ENCODE measurements at places on chromosomes 2 and 18. TPM values are rescaled to one million over a fixed set of nuclear protein-coding genes. Genes with fewer than 3 reads are reported as not detected.

- H3K4me3 ChIP-seq, result no peak overlapping the region
- no peak for DNase-seq
Measured at GRCh38 chr18:62037989-62038778, 145.4 kb upstream of the RNF152 start.

GRCh38 chr2:220937245-220937644, 634.9 kb downstream of the EPHA4 start:
- no peak overlapping the region for H3K27ac ChIP-seq
- no peak overlapping the region for H3K4me3 ChIP-seq
- DNase-seq, result no peak
- H3K27me3 ChIP-seq, result no peaks in the 10 kb centered on the region
- H3K36me3 ChIP-seq, result no peaks in the 10 kb centered on the region
- H3K4me1 ChIP-seq, result peaks cover 9% of the 10 kb centered on the region

DNA sequence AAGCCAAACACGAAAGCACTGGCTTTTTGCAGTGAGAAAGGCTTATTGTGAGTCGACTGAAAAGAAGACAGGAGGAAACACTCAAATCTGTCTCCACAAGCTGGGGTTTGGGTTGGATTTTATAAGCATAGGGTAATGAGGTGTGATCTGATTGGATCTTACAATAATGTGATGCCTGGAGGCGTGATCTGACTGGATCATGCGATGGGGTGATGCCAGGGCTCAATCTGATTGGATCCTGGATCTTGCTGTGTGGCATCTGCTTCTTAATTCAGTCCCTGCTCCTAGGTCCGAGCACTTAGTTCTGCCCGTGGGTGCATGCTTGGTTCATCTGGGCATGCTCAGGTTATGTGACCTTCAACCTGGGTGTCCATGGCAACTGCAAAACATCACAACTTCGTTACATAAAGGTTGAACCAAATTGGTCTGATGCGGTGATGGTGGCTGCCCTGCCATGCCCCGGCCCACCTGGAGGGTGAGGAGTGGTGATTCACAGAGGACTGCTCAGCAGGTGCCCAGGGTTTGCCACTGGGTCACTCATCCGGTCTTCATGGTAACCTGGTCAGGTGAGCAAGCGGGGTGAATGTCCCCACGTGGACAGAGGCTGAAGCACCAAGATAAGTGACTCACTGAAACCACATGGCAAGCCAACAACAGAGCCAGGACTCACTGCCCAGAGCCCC, 111.0 kb downstream of the KCNF1 start:
- no peak overlapping the region for H3K27ac ChIP-seq
- peaks cover 33% of the 10 kb centered on the region for H3K4me1 ChIP-seq
- H3K4me3 ChIP-seq, result no peak overlapping the region
- peak; percentile 20 for DNase-seq
- H3K27me3 ChIP-seq, result peaks cover 8% of the 10 kb centered on the region

DNA sequence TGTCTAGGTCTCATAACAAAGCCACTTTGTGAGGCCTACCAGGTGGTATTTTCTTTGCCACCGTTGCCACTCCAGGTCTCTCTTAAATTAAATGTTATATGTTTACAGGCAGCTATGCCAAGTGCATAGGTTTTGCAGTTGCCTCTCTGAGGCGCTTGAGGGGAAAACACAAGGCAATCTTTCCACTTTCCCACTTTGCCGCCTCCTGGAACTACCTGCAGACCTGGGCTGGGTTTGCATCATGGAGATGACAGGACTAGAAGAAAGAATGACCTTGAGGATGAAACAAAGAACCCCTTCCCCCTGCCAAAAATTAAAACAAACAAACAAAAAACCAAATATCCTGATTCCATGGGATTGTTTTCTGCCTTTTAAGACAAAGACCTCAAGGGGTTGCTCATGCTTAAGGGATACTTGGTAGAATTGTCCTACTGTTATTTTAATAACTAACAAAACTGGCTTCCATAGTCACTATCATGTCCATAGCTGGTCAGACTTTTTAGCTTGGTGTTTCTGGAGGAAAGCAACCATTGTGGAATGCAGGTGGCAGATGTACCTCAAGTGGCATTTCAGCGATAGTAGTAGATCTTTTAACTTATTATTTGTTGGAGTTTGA, 159.9 kb downstream of the PRPF40A start:
- no peak overlapping the region for H3K4me3 ChIP-seq
- no peak for DNase-seq
- H3K4me1 ChIP-seq, result peaks cover 12% of the 10 kb centered on the region
- H3K27me3 ChIP-seq, result no peaks in the 10 kb centered on the region
- H3K36me3 ChIP-seq, result peaks cover 23% of the 10 kb centered on the region

DNA sequence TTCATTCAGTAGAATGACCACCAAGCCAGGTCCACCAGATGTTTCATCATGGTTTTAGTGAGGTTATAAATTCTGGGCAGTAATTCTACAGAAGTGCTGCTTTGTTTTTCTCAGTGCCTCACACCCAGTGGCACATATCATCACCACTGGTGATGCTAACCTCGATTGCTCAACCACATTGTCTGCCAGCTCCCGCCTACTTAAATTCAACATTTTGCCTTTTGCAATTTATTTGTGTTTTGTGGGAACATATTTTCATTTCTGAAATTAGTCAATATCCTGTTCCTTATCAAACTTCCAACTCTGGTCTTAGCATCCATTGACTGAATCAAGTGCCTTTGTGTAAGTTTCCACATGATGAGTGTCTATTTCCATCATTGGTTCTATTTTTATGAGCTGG, 62.3 kb upstream of the TMEM178A start:
- DNase-seq, result no peak
- no peak overlapping the region for H3K4me3 ChIP-seq
- H3K36me3 ChIP-seq, result no peaks in the 10 kb centered on the region
- H3K4me1 ChIP-seq, result peaks cover 9% of the 10 kb centered on the region
- no peak overlapping the region for H3K27ac ChIP-seq

GRCh38 chr2:187586011-187586641, 31.9 kb upstream of the TFPI start:
- no peak for DNase-seq
- H3K4me3 ChIP-seq, result no peak overlapping the region
- H3K27me3 ChIP-seq, result no peaks in the 10 kb centered on the region
- H3K27ac ChIP-seq, result no peak overlapping the region
- peaks cover 9% of the 10 kb centered on the region for H3K4me1 ChIP-seq
- H3K36me3 ChIP-seq, result no peaks in the 10 kb centered on the region

GRCh38 chr2:144341538-144341937, 178.4 kb downstream of the ZEB2 start:
- no peak for DNase-seq
- H3K36me3 ChIP-seq, result no peaks in the 10 kb centered on the region
- peaks cover 8% of the 10 kb centered on the region for H3K27me3 ChIP-seq
- H3K4me3 ChIP-seq, result no peak overlapping the region
- no peaks in the 10 kb centered on the region for H3K4me1 ChIP-seq

GRCh38 chr2:25030702-25031101, 11.2 kb upstream of the EFR3B start:
- no peak overlapping the region for H3K4me3 ChIP-seq
- H3K27me3 ChIP-seq, result peaks cover 11% of the 10 kb centered on the region
- no peak overlapping the region for H3K27ac ChIP-seq
- no peak for DNase-seq
- H3K4me1 ChIP-seq, result peaks cover 10% of the 10 kb centered on the region

GRCh38 chr18:778194-778927, 33.7 kb downstream of the YES1 start:
- peaks cover 5% of the 10 kb centered on the region for H3K36me3 ChIP-seq
- H3K27ac ChIP-seq, result peak overlapping the region; percentile 53
- DNase-seq, result no peak
- no peaks in the 10 kb centered on the region for H3K27me3 ChIP-seq

GRCh38 chr2:236171680-236172254, 3.6 kb upstream of the GBX2 start:
- peak overlapping the region; percentile 61 for H3K4me3 ChIP-seq
- no peak overlapping the region for H3K27ac ChIP-seq
- H3K4me1 ChIP-seq, result peaks cover 30% of the 10 kb centered on the region
- DNase-seq, result no peak
- H3K36me3 ChIP-seq, result no peaks in the 10 kb centered on the region

- H3K27ac ChIP-seq, result no peak overlapping the region
- H3K4me3 ChIP-seq, result no peak overlapping the region
- DNase-seq, result no peak
- H3K27me3 ChIP-seq, result peaks cover 4% of the 10 kb centered on the region
Measured at GRCh38 chr18:30016179-30016578, 1026.4 kb downstream of the DSC3 start.

GRCh38 chr18:12770469-12771219, 67.8 kb downstream of the PSMG2 start:
- no peak overlapping the region for H3K27ac ChIP-seq
- DNase-seq, result no peak
- H3K36me3 ChIP-seq, result no peaks in the 10 kb centered on the region
- peaks cover 6% of the 10 kb centered on the region for H3K4me1 ChIP-seq

- no peak overlapping the region for H3K4me3 ChIP-seq
- H3K4me1 ChIP-seq, result no peaks in the 10 kb centered on the region
- H3K27ac ChIP-seq, result no peak overlapping the region
- no peaks in the 10 kb centered on the region for H3K27me3 ChIP-seq
- H3K36me3 ChIP-seq, result peaks cover 4% of the 10 kb centered on the region
- no peak for DNase-seq
Measured at GRCh38 chr2:205002390-205002789, 457.1 kb downstream of the PARD3B start.

- H3K36me3 ChIP-seq, result no peaks in the 10 kb centered on the region
- no peak for DNase-seq
- no peak overlapping the region for H3K27ac ChIP-seq
Measured at GRCh38 chr2:12180031-12180430, 433.6 kb downstream of the LPIN1 start.

- no peak overlapping the region for H3K27ac ChIP-seq
- DNase-seq, result no peak
- H3K27me3 ChIP-seq, result peaks cover 44% of the 10 kb centered on the region
- H3K36me3 ChIP-seq, result no peaks in the 10 kb centered on the region
Measured at GRCh38 chr2:10306901-10307463, 4.3 kb downstream of the HPCAL1 start.

DNA sequence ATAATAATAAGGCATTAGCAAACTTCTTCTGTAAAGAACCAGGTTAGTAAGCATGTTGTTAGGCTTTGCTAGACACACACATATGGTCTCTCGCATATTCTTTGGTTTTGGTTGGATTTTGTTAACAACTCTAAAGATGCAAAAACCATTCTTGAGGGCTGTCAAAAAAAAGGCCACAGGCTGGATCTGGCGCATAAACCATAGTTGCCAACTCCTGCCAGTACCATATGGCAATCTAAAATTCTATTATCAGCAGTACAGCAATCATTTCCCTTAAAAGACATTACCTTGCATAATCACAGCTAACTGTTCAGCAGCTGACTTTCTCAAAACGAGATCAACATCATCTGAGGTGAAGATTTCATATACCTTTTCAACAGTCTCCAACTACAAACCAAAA, 63.5 kb downstream of the RTTN start:
- DNase-seq, result no peak
- peaks cover 31% of the 10 kb centered on the region for H3K36me3 ChIP-seq
- H3K27me3 ChIP-seq, result no peaks in the 10 kb centered on the region
- no peaks in the 10 kb centered on the region for H3K4me1 ChIP-seq
- H3K27ac ChIP-seq, result no peak overlapping the region

DNA sequence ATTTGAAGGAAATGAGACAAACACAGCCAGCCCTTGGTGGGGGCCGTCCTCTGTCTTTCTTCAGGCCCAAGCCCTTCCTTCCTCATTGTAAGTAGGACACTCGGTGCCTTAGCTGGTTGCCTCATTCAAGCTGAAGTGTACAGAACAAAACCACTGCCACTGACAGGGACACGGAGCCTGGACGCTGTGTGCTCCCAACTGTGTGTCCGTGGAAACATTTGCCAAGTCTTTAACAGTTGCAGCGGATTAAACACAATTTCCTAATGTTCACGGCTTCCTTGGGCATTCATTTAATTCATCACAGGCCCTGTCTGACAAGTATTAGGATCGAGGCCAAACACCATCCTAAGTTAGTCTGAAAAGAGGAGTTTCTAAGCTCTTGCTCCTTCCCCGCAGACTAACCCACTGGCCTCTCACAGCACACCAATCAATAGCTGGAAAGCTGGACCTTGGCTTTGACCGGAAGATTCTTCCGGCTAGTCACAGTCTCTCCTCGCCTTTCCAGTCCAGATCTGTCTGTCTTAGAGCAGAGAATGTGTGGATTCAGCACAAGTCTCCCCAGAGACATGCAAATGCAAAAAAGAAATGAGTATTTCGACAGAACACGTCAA, 68.7 kb upstream of the ACSL3 start:
- no peak overlapping the region for H3K4me3 ChIP-seq
- H3K27me3 ChIP-seq, result no peaks in the 10 kb centered on the region
- DNase-seq, result no peak
- peaks cover 36% of the 10 kb centered on the region for H3K4me1 ChIP-seq
- no peak overlapping the region for H3K27ac ChIP-seq

DNA sequence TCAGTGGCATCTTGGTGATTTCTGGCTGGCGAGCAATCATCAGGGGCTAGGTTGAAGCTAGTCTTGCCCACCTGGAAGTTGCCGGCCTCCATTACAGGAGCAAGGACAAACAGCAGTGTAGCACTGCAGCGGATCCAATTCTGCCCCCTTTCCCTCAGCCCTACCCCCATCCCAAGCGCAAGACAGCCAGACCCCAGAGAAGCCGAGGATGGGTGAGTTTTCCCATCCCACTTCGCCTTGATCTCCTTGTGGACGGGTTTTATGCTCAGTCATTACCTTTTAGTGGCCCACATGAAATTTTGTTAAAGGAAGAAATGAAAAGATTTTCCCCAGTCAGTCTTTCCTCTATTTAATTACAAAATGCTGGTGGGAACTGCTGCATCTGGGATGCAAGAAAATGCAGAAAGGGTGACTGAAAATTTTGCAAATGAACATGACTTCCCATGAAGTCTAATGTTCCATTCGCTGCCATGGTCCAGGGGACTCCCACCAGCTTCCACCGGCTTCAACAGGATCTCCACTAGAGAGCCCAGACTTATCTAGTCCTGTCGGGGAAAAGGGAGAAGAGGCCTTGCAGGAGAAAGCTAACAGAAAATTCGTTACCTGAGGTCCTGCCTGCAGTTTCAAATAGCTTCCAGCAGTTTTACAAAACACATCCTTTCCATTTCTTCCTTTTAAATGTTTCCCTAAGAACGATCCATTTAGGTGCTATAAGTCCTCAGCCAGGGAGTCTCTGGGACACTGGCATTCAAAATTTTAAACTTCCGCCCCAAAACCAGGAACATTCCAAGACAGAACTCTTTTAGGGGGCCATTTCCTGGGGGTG, 1.9 kb upstream of the HOXD9 start:
- peak overlapping the region; percentile 34 for H3K4me3 ChIP-seq
- H3K4me1 ChIP-seq, result peaks cover 7% of the 10 kb centered on the region
- H3K27me3 ChIP-seq, result peaks cover 93% of the 10 kb centered on the region
- H3K27ac ChIP-seq, result no peak overlapping the region
- DNase-seq, result no peak
- peaks cover 9% of the 10 kb centered on the region for H3K36me3 ChIP-seq

- H3K4me1 ChIP-seq, result no peaks in the 10 kb centered on the region
- no peak for DNase-seq
- no peaks in the 10 kb centered on the region for H3K27me3 ChIP-seq
- H3K27ac ChIP-seq, result no peak overlapping the region
Measured at GRCh38 chr2:168392024-168392423, 64.0 kb upstream of the CERS6 start.

The PLB1 gene
- total RNA-seq, result 3.4 TPM

The TBC1D8 gene
- total RNA-seq, result 16.1 TPM

The PIEZO2 gene
- total RNA-seq, result 21.8 TPM

The CHAC2 gene
- total RNA-seq, result 4.7 TPM

The CHST10 gene
- total RNA-seq, result 26.9 TPM

The NEU4 gene
- 0.19 TPM for total RNA-seq

The SULT1C4 gene
- 27.5 TPM for total RNA-seq

The TUBA3E gene
- not detected for total RNA-seq

The ARL4C gene
- 72.1 TPM for total RNA-seq

The HES6 gene
- total RNA-seq, result 24.4 TPM

The ZAP70 gene
- total RNA-seq, result 1.2 TPM

The ADRA2B gene
- total RNA-seq, result 13.9 TPM
